ENCODE measurements at places on chromosomes 11 and 22.

DNA sequence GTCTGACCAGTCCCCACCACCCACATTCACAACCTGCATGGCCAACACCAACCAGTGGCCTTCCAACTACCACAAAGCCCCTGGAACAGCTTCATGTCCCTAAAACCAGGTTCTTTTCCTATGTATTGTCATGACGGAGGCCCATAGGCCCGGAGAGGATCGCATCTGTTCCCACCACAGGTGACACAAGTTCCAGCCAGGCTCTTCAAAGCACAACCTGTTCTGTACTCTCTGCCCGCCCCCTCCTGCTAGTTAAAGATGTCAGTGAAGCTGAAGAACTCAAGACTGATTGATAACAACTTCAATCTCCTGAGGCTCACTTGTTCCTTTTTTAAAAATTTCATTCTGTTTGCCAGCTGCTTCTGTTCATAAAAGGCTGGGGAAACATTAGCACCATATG is 121.1 kb upstream of the GUCY1A2 start:
- no peak for DNase-seq

GRCh38 chr22:49004484-49005399 is 822.9 kb downstream of the BRD1 start:
- no peak for DNase-seq

GRCh38 chr22:20248461-20248978 is 19.6 kb downstream of the RTN4R start:
- DNase-seq, result no peak

GRCh38 chr22:27113211-27113635 is 455.8 kb downstream of the MIAT start:
- DNase-seq, result no peak

- no peak for DNase-seq
Measured at GRCh38 chr22:38554281-38554680, 15.7 kb downstream of the DMC1 start.

GRCh38 chr11:88015170-88015569 is 160.1 kb downstream of the RAB38 start:
- DNase-seq, result no peak

DNA sequence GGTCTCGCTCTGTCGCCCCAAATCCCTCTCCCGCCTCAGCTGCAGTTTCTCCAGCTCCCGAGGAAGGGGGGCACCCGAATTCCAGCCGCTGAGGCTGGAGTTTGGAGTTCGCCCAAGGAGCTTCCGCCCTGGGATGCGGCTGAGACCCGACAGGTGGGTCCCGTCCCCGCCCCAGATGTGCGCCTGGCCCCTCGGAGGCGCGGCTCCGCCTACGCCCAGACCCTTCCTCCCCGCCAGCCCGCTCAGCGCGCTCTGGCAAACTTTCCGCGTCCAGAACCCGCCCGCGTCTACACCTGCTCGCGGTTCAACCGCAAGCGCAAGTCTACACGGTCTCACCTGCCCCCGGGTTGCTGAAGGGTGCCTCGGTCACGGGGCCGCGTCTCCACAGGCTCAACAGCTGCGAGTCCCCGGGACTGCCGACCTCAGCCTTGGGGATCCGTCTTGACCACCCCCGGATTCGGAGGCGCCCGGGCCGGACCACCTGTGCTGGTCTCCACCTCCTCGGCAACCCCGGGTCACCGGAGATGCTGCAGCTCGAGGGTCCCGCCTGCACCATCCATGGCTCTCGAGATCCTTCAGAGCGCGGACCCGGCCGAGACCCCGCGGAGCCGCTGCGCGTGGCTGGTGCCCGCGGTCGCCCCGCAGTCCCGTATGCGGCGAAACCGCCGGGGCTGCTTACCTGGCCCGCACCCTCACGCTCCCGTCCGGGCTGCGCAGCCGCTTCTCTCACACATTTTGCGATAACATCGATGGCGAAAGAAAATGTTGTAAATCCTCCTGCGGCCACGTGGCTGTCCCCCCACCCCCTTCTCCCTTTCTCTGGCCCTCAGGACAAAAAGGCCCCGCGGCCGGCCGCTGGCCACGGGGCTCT is 63.6 kb downstream of the NFAM1 start:
- no peak for DNase-seq

DNA sequence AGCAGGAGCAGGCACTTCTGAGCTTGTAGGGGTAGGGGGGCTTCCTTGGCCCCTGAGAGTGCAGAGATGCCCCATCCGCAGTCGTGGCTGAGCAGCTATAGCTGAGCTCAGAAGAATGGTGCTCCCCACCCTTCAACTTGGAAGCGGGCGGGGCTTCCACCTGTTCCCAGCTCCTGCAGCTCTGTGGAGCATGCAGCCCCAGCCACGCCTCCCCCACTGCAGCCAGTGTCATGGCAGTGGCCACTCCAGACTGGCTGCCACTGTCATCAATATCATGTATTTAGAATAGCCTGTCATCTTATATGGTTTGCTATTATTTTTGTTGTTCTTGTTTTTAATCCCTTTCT is 213.1 kb downstream of the LRRC4C start:
- no peak for DNase-seq

GRCh38 chr11:83102834-83103233 is 31.1 kb upstream of the RAB30 start:
- no peak for DNase-seq

DNA sequence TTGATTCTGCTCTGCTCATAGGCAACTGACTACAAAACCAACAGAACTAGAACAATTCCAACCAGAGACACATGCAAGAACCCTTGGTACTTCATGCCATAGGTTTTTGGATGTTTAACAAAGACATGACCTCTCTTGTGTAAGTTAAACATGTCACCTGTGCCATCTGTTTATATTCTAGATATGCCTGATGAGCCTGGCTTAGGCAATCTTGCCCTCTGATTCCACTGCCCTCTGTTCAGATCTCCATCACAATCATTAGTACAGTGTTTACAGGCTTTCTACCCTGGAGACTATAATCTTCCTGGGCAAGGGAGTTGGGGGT is 40.8 kb downstream of the ABTB2 start:
- no peak for DNase-seq

GRCh38 chr11:18865261-18865660 is 73.7 kb upstream of the PTPN5 start:
- DNase-seq, result no peak

DNA sequence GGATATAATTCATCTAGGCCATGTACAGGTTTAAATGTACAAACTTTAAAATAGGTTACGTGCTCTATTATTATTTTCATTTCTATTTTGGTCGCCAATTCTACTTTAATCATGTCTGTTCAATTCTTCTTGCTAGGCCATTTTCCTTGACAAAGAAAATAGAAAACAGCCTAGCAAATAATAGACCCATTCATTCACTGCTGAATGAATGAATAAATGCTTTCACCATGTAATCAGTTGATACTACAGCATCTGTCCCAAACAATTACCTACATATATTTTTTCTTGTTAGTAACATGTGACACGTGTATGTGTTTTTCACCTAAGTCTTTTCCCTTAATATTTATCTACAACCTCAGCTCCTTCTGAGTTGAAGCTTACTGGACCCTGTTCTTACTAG is 27.5 kb downstream of the SNX19 start:
- no peak for DNase-seq

- no peak for DNase-seq
Measured at GRCh38 chr22:46758121-46758520, 4.3 kb upstream of the TBC1D22A start.

- no peak for DNase-seq
Measured at GRCh38 chr11:79467761-79468160, 26.9 kb upstream of the TENM4 start.

- no peak for DNase-seq
Measured at GRCh38 chr11:74470526-74470925, 3.2 kb upstream of the KCNE3 start.

GRCh38 chr11:78664636-78665035 is 90.0 kb upstream of the NARS2 start:
- DNase-seq, result no peak

- no peak for DNase-seq
Measured at GRCh38 chr11:130995266-130995665, 79.0 kb upstream of the SNX19 start.

GRCh38 chr22:20588843-20589581 is 81.6 kb downstream of the MED15 start:
- DNase-seq, result no peak

GRCh38 chr11:6625156-6625831 is 6.1 kb upstream of the TPP1 start:
- no peak for DNase-seq

- DNase-seq, result no peak
Measured at GRCh38 chr11:76644591-76644990, 26.0 kb downstream of the LRRC32 start.

DNA sequence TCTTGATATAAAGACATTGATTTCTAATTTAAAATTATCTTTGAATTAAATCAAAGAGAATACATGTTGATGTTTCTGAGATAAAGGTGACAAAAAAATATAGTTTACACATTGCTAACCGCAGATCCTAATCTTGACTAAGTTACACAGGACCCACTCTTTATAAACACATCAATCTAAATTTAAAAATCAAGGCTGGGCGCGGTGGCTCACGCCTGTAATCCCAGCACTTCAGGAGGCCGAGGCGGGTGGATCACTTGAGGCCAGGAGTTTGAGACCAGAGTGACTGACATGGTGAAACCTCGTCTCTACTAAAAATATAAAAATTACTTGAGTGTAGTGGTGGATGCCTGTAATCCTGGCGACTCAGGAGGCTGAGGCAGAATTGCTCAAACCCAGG is 1.9 kb downstream of the ARFGAP3 start:
- DNase-seq, result no peak

GRCh38 chr11:30740091-30740490 is 153.9 kb upstream of the MPPED2 start:
- no peak for DNase-seq

DNA sequence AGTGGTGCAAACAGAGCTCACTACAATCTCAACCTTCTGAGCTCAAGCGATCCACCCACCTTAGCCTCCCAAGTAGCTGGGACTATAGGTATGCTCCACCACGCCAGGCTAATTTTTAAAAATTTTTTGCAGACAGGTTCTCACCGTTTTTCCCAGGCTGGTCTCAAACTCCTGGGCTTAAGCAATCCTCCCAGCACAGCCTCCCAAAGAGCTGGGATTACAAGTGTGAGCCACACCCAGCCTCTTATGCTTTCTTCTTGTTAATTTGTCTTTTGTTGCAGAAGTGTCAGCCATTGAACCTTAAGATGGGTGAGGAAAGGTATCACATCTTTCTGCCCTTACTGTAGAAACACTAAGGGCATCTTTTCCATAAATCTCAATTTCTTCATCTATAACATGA is 34.9 kb downstream of the DENND5A start:
- DNase-seq, result no peak

GRCh38 chr11:59009661-59010060 is 70.4 kb downstream of the GLYATL1 start:
- no peak for DNase-seq

DNA sequence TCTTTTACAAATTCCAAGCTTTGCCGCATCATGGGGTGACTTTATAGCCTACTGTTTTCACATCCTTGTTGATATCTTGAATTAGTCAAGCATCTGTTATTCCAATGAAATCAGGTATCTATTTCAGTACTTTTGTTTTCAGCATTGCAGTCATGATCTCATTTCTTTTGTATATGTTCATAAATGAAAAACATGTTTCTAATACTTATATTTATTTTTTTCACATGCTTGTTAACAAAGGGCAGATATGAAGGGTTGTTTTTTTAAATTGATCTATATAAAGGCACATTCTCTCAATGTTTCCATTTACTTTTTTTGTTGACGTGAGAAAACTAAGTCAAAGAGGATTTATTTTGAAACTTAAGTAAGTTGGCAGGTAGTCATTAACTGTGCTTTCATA is 964.8 kb downstream of the JRKL start:
- no peak for DNase-seq

- no peak for DNase-seq
Measured at GRCh38 chr11:61967924-61968757, 707 bp upstream of the FTH1 start.

GRCh38 chr22:25202290-25202921 is 2.7 kb downstream of the CRYBB3 start:
- DNase-seq, result peak; percentile 28

- DNase-seq, result no peak
Measured at GRCh38 chr22:36913427-36914389, at the start of gene CSF2RB. Gene CSF2RB (plus strand): TSS chr22:36913628. CDS start chr22:36922208, 8,580 bp downstream.

GRCh38 chr11:87144252-87144651 is 106.5 kb downstream of the TMEM135 start:
- DNase-seq, result no peak

GRCh38 chr11:17388609-17389210 is at the start of gene KCNJ11:
Gene KCNJ11 (minus strand): TSS chr11:17388659. CDS start chr11:17388091, 568 bp downstream.
- no peak for DNase-seq

DNA sequence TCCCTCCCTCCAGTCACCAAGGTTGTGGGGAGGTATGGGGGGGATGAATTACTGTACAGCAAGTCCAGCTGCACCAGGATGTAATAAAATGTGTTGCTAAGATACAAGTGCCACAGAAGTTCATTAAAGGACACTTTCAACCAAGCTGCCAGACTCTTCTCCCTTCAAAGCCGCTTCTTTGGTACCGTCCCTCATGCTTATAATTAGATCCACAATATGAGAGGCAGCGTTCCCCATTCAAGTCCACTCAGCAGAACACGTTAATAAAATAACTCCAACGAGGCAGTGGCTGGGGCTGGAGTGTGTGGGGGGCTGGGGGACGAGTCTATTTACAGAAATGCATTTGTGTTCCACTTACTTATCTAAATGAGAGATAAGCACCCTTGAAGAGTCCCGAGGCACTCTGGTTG is 14.7 kb downstream of the PHF21B start:
- DNase-seq, result no peak

DNA sequence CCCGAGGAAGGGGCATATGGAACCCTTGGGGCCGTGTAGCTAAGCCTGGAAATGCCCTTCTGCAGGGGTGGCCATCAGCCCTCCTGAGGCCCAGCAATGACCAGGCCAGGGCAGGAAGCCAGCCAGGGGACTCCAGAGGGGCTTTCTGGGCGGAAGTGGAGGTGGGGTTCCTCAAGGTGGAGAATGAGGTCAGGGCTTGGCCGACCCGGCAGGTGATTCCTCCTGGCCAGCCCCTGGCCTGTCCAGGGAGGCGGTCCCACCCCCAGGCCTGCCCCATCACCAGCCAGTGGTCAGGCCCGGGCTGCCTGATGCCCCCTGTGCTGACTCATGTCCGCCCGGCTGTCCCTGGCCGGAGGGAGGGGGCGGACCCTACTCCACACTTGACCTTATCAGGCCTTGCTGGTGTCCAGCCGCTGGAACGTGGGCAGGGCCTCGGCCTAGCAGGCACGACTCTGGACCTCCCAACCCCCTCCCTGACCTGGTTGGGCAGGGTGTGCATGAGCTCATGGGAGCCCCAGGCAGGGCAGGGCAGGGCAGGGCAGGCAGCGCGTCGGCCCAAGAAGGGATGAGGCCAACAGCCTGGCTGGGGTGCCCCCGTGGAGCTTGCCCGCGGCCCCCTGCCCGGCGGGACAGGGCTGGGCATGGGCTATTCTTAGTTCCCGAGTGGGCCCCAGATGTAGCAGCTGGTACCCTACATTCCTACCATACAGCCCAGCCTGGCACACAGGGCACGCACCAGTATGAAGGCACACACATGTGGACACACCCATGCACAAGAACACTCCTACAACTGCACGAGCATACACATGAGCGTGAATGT is 35.9 kb downstream of the RPL3 start:
- DNase-seq, result no peak

GRCh38 chr11:70372076-70372475 is 26.3 kb upstream of the CTTN start:
- no peak for DNase-seq
